Right ventricle myocardium inferior (tissue), 1 donor: ENCODE measurements at places on chromosomes 11 and 22. TPM values are rescaled to one million over a fixed set of nuclear protein-coding genes. Genes with fewer than 3 reads are reported as not detected.

The TRPC6 gene
- 0.19 TPM for total RNA-seq

The PRR33 gene
- 5.0 TPM for total RNA-seq

The PAX6 gene
- not detected for total RNA-seq

The RHBDD3 gene
- 11.6 TPM for total RNA-seq

GRCh38 chr11:2305140-2305778 lies 3.4 kb downstream of the TSPAN32 start:
- DNase-seq, result peak; percentile 95

The IL18 gene
- total RNA-seq, result 1.8 TPM

GRCh38 chr11:20131788-20132666 lies 28.2 kb downstream of the DBX1 start:
- DNase-seq, result peak; percentile 82

The FGF3 gene
- total RNA-seq, result not detected

DNA sequence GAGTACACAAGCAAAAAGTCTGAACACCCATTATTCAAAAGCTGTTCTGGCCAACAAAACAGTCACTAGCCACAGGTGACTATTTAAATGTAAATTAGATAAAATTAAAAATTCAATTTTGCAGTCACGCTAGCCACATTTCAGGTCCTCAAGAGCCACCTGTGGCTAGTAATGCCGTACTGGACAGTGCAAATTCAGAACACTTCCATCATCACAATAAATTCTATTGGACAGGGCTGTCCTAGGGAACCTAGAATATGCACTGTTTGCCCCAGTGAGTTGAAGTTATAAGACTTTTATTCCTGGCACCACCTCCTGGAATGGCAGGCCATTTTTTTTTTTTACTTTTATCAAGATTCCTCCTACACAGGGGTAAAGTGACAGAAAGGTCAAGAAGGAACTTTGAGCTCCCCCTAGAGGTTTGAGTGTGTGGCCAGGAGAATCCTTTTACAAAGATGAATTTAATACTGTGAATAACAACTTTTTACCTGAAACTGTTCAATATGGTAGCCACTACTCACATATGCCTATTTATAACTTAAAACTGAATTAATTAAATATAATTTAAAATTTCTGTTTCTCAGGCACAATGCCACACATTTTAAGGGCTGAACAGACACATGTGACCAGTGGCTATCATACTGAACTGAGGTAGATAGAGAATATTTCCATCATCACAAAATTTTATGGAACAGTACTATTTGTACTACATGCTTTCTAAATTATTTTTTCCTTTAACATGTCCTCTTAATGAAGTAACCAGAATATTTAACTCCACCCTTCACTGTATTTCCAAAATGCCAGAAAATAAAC lies 6.5 kb downstream of the MSANTD2 start:
- DNase-seq, result no peak
